ENCODE measurements at places on chromosomes 12 and 14.

DNA sequence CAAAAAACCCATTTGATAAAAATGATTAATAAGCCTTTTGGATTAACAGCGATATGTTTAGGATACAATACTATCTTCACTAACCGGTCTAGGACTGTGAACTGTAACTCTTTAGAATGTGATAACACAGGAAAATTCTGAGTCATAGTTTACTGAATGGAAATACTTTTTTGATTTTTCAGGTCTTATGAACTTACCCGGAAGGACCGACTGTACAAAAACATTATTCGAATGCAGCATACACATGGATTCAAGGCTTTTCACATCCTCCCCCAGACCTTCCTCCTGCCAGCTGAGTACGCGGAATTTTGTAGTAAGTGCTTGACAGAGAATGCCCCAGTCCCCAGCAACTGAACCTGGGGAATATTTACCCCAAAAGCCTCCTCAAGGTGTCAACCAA is 29.0 kb downstream of the TTLL5 start:
- DNase-seq, result no peak

GRCh38 chr12:79329933-79330332 is 360.8 kb downstream of the PAWR start:
- DNase-seq, result no peak

DNA sequence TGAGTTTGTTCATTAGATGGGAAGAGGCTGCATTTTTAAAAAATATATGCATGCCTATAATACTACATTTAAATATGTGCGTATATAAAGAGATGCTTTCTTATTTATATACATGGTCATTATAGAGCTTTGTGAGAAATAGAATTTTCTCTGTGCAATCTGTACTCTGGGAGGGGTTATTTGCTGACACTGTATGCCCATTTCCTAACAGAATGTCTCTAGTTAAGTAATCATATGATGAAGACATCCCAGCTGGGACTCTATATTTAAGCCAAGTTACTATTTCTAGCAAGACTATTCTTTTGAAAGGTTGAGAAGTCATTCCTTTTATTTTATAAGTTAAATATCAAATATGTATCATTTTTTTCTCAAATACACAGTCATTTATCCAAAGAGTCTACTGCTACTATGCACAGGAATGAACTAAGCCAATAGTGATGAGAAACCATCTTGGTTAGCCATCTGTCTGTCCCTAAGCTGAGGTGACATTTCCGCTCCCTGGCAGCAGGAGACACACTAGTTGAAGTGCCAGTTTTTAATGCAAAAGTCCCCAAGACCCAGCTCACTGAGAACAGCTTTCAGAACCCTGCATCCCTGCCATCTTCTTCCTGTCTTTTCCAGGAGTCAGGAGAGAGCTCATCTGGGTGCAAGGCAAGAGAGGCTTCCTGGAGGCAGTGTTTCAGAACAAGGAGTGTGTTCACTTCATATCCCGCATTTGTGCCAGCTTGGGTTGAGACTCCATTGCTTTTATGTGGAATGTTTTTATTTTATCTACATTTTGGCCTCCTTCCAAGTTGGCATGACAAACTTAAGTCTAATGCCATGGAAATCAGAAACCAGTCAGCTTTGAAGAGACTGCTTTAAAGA is 69.5 kb downstream of the TMEM132C start:
- no peak for DNase-seq

DNA sequence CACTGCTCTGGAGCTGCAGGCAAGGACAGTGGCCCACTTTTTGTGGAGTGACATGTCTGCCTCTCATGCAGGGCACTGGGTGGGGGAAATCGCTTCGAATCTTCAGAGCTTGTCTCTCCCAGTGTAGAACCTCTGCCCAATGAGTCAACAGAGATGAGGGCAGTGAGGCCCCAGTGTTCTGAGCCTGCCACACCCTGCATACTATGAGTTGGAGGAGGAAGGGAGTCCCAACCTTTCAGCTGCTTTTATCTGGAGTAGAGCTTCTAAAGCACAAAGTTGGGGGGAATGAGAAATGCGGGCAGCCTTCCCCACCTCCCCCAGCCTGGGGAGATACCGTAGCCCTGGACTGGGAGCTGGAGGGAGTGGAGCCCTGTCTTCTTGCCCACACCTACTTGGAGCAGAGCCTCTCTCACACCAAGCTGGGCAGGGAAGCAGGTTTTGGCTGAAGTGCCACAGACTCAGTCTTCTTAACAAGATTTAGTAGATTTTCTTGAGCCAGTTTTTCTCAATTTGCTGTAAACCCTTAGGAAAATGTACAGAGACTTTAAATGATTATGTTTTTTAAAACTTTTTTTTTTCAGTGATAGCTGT is 159.1 kb downstream of the ADGRD1 start:
- DNase-seq, result no peak

DNA sequence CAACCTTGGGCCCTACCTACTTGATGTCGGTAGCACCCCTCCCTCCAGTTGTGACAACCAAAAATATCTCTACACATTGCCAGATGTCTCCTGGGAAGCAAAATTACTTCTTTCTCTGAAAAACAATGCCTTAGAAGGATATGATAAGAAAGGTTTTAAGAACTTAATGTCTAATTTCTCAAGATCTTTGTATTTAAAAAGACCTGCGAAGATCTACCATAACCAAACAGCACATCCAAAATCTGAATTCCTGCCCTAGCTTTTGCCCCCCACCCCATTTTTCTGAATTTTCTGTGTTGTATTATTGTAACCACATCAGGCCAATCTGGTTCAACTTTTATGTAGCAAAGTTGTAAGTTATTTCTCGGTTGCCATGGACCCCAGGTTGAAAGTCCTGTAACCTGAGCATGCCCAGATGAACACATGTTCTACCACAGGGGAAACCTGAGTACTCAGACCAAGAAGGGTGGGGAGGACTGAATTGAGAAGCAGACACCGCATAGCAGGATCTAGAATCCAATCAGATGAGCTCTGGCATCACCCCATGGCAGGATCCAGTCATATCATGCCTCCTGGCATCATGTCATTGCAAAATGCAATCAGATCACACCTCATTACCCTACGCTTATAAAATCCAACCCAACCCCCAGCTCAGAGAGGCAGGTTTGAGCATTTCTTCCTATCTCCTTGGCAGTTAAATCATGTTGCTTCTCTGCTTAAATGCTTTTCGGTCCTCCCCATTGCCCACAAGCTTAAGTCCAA is 8.7 kb downstream of the TMEM253 start:
- DNase-seq, result no peak

DNA sequence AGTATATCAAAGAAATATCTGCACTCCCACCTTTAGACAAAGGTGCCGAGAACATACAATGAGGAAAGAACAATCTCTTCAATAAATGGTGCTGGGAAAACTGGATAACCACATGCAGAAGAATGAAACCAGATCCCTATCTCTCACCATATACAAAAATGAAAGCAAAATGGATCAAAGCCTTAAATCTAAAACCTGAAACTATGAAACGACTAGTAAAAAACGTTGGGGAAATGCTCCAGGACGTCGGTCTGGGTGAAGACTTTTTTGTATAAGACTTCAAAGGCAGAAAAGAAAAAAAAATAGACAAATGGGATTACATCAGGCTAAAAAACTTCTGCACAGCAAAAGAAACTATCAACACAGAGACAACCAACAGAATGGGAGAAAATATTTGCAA is 83.8 kb downstream of the PPM1A start:
- no peak for DNase-seq

DNA sequence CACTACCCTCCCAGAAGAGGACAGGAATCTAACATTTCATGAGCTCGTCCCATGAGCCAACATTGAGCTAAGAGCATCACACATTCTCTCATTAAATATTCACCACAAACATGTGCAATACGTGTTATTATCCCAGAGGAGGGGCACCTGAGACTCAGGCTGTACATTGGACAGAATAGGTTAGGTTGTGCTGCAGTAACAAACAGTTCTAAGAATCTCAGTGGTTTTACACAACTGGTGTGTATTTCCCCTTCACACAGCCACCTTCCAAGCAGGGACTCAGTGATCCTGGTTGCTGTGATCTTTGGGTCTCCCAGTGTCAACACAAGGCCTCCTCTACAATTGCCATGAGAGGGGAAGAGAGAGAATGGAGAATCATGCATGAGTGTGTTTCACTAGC is 15.0 kb upstream of the ACTN1 start:
- no peak for DNase-seq

DNA sequence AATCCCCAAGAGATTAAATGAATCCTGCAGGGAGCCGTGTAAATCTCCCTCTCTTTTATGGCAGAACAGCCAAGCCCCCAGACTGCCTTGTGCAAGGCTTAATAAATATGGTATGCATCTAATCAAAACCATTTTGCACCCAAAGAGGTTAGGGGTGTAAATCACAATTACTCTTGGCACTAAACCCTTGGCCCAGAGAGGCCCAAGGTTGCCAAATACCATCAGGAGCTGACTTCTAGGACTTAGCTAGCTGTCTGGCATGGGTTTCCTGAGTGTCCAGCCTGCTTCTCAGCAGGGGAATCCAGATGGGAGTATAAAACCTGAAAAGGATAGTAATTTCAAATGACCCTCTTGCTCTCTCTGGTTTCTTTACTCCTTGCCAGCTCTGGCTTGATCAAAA is 610.4 kb downstream of the MED13L start:
- DNase-seq, result no peak

GRCh38 chr12:47781479-47782371 is 8.7 kb downstream of the SLC48A1 start:
- DNase-seq, result no peak

GRCh38 chr14:68736471-68736871 is 56.4 kb downstream of the ZFP36L1 start:
- no peak for DNase-seq

- no peak for DNase-seq
These were observed 358.0 kb upstream of the RPL10L start for GRCh38 chr14:47009615-47010014.

DNA sequence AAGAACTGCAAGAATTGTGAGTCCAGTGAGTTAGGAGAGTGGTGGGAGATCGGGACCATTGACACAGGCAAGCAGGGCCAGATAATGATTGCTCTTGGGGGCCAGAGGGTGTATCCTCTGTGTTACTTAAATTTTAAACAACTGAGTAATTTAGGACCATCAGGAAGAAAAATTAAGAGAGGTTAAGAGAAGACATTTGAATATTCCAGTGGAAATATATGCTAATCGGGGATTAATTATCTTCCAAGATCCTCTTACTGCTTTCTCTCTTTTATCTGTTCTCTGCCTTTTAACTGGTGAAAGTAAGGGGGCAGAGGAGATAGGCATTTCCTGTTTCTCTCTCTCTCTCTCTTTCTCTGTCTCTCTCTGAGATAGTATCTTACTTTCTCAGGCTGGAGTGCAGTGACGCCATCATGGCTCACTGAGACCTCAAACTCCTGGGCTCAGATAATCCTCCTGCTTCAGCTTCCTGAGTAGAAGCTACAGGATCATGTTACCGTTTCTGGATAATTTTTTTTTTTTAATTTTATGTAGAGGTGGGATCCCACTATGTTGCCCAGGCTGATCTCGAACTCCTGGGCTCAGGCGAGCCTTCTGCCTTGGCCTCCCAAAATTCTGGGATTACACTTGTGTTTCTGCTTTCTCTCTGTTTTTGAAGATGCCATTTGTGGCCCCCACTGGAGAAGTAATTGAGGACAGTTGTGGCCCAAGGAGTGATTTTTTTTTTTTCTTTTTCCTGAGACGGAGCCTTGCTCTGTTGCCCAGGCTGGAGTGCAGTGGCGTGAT is 85.1 kb downstream of the DIP2B start:
- DNase-seq, result no peak

GRCh38 chr12:12278899-12279298 is 12.1 kb upstream of the LRP6 start:
- DNase-seq, result no peak

- DNase-seq, result no peak
These were observed 22.2 kb downstream of the CYP46A1 start for GRCh38 chr14:99706107-99706900.
